ENCODE measurements at places on chromosomes 11 and 22.

GRCh38 chr22:41656556-41656955, 32.1 kb downstream of the SNU13 start:
- DNase-seq, result no peak

- DNase-seq, result no peak
Measured at GRCh38 chr11:60870276-60870675, 2.9 kb downstream of the ZP1 start.

GRCh38 chr11:113806406-113806805, 26.8 kb downstream of the CLDN25 start:
- DNase-seq, result no peak

DNA sequence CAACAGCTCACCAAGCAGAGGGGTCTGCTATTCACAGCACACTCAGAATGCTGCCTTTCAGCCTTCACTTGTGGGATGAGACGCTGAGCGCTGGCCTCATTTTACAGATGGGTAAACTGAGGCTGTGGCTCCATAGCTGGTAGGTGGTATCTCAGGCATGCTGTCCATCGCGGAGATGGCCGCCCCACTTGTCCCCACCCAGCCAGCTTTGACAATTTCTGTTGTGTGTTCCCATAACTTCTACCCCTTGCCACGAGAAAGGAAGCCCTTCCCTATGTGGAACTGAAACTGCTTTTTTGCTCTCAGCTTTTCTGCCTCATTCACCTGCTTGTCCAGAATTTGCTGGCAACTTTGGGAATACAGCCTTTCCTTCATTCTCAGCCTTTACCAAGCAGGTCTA, 36.1 kb upstream of the NNMT start:
- no peak for DNase-seq

GRCh38 chr22:30266445-30267381, at the start of gene OSM:
Gene OSM, minus strand, starts transcription at chr22:30266851. Its CDS starts 52 bp downstream, at chr22:30266799.
- no peak for DNase-seq

- DNase-seq, result no peak
Measured at GRCh38 chr11:25860677-25861450, 471.1 kb upstream of the ANO3 start.

DNA sequence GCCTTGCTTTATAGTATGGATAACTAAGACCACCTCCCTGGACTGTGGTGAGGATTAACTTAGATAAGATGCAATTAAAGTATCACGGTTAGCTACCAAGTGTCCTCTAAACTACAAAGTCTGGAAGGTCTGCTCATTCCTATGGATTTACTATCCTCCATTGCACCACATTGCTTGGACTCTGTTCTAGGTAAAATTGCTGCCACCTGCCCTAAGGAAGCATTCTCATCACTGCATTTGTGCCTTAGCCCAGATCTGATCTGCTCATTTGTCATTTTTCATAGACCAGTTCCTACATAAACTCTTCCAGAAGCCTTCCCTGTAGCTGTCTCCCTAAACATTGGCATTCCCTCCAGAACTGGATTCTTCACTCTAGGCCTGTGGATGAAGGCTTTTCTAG, 380.0 kb downstream of the INSC start:
- DNase-seq, result no peak

DNA sequence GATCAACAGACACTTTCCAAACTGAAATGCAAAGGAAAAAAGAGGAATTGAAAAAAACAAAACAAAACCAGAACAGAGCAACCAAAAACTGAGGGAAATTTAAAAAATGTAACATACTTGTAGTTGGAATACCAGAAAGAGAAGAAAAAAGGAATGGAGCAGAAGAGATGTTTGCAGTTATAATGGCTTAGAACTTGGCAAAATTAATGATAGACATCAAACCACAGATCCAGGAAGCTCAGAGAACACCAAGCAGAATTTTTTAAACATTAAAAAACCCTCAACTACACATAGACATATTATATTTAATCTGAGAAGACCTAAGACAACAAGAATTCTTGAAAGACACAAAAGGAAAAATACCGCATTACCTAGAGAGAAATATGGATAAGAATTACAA, 46.1 kb downstream of the ASCL2 start:
- DNase-seq, result no peak

DNA sequence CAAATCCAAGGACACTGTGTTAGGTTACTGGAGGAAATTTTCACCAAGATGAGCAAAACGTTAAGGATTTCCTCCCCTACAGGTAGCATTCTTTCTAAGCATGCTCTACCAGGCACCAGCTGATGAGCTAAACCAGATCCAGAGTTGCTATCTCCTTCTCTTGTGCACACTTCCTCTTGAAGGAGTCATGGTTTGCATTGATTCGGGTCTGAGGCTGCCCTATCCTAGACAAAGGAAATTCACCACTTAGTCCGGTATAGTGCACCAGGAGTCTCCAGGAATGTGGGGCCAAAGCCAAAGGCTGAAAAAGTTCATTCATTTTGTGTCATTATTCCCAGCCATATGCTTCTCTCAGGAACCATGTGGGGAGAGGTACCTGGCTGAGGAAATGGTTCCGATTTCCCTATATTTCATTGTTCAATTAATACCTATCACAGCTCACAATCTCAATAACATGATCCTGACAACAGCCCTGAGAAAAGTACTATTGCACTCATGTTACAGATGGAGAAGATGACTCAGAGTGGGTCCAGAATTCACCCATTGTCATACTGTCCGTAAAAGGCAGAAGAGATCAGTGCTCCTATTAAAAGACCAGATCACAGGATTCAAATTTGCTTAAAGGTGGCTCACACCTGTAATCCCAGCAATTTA, 39.1 kb downstream of the SLC35F2 start:
- no peak for DNase-seq

DNA sequence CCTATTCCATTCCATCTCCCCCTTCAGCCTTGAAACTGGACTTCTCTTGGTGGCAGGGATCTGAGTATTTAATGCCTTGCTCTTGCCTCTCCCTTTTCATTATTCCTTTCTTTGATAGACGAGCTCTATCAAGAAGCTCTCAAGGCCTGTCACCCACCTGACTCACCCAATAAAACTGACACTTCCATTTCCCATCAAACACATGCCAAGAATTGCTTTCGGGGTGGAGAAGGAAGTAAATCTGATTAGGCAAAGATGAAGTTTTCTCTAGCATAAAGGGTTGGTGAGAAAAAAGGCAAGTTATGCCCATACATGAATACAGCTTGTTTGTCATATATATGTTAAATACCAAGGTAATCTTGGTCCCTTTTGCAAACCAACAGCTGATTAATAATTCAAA, 34.9 kb upstream of the MYEOV start:
- DNase-seq, result no peak

DNA sequence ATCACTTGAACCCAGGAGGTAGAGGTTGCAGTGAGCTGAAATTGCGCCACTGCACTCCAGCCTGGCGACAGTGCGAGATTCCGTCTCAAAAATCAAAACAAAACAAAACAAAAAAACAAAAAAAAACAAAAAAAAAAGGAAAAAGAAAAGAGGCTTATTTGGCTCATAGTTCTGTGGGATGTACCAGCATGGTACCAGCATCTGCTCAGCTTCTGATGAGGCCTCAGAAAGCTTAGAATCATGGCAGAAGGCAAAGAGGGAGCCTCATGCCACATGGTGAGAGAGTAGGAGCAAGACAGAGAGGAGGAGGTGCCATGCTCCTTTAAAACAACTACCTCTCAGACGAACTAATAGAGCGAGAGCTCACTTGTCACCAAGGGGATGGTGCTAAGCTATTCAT, 10.6 kb upstream of the PTS start:
- no peak for DNase-seq

- no peak for DNase-seq
Measured at GRCh38 chr11:69293819-69294505, at the start of gene MYEOV. Gene MYEOV, plus strand, starts transcription at chr11:69294155. Its CDS starts 1,200 bp downstream, at chr11:69295355.

DNA sequence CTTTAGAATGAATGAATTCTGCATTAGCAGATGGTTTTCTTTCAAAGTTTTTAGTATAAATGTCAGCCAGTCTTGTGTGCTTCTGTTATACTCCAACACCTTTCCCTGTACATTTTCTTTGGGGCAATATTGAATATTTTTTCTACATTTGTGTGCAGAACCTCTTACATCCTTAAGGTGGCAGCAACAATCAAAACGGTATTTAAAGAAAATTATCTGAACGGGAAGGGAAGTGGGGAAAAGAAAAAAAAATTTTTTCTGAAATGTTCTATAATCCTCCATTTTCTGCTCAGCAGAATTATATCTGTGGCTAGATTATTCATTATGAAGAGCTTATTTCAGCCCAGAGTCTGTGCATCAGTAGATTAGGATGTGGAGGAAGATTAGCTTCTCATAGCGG, 347.3 kb upstream of the RAG2 start:
- DNase-seq, result no peak

GRCh38 chr11:34445956-34446355, 7.2 kb downstream of the CAT start:
- no peak for DNase-seq

DNA sequence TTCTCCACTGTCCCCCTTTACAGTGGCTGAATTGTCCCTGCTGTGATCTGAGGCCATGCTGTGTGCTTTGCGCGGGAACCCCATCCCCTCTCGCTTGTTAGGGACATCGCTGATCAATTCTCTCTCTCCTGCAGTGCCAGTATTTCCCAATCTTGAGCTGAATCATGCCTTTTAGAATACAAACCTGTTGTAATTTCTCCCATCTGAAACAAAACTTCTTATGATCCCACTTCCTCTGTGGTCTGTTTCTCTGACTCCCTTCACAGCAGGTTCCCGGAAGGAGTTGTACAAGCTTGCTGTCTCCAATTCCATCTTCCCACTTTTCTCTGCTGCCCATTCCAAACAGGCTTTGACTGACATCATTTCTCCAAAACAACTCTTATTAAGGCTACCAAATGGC, 16.8 kb downstream of the ADAMTS15 start:
- DNase-seq, result no peak

DNA sequence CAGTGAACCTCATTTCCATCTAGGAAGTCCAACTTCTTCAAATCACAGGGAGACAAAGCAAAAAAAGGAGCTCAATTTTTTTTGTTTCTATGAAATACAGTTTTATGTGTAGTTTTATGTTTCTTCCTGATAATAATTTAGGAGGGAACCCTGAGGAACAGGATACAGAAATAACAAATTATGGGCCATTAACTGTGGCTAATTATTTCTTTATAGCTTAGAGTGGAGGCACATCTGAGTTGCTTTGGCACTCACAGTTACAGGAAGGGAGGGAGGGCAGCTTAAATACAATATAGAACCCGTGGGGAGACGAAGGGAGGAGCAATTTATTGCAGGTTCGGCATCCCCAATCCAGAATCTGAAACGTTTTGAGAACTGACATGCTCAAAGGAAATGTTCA, 37.1 kb upstream of the HORMAD2 start:
- DNase-seq, result no peak

- no peak for DNase-seq
Measured at GRCh38 chr11:83272627-83273026, 13.5 kb downstream of the CCDC90B start.

GRCh38 chr11:78564490-78565467, 9.9 kb downstream of the NARS2 start:
- peak; percentile 44 for DNase-seq

- DNase-seq, result no peak
Measured at GRCh38 chr22:48586799-48587185, 1240.9 kb downstream of the BRD1 start.

DNA sequence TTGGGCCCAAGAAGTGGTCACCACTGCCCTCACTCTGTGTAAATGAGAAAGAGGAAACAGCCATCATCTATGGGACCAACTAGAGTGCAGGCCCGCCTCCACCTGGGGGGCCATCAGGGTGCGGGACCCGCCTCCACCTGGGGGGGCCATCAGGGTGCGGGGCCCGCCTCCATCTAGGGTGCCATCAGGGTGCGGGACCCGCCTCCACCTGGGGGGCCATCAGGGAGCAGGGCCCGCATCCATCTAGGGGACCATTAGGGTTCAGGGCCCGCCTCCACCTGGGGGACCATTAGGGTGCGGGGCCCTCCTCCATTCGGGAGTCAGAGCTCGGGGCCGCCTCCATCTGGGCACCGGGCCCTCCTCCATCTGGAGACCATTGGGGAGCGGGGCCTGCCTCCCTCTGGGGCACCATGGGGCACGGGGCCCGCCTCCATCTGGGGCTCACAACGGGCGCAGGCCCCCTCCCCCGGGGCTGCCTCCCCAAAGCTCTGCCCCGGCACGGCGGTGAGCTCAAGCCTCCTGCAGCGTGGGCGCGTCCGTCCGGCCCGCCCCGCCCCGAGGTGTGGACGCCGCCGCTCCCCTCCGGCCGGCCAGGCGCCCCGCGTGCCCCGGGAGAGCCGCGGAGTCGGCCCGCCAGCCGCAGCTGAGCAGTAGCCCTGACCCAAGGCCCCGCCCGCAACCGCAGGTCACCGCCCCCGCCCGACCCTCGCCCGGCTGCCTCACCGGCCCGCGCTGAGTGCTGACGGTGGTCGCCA, 512 bp downstream of the TOLLIP start:
- DNase-seq, result no peak

- no peak for DNase-seq
Measured at GRCh38 chr22:48949375-48950149, 878.1 kb downstream of the BRD1 start.

DNA sequence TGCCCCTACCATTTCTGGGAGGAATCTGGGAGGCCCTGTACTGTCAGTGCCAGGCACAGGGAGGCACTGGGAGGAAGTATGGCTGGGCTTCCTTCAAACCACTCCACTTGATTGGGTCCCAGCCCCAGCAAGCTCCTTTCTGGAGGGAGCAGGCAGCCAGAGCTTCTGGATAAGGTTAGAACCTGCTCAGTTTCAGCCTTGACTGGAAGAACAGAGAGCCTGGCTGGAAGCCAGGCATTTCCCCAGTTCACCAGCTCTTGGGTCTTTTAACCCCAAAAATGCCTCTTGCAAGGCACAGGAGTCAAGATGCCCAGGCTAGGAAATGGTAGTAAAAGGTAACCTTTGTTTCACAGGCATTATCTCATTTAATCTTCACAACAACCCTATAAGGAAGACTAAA, 9.0 kb upstream of the KCTD14 start:
- DNase-seq, result no peak

GRCh38 chr11:33208150-33208549, 46.9 kb upstream of the CSTF3 start:
- no peak for DNase-seq

GRCh38 chr11:92595052-92595451, 370.4 kb downstream of the FAT3 start:
- no peak for DNase-seq

DNA sequence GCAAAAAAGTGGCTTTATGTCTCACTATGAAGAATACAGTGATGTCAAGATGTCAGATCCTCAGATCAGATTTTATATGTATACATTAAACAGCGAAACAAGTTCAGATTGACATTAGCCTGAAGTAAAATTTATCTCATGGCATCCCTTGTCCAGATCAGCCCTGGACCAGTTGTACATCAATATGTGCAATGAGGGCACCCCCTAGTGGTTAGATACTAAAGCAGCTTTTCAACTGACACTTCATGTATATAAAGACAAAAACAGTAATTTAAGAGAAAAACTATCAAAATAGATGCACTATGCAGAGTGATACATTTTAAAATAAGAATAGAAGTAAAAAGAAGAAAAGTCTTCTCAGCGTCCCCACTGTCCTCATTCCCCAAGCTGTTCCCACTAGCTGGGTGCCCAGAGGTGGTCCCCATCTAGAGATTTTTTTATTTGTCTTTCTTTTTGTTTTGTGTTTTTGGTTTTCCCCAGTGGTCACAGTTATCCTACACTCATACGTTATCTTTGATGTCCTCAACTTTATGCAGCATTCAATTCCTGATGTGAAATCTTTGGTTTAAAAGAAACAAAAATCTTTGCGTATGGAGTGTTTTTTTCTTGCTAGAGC, 2193.4 kb upstream of the RAG2 start:
- DNase-seq, result peak; percentile 37

Data from AG09319 (cell line).